ENCODE measurements at places on chromosomes 11 and 22.

DNA sequence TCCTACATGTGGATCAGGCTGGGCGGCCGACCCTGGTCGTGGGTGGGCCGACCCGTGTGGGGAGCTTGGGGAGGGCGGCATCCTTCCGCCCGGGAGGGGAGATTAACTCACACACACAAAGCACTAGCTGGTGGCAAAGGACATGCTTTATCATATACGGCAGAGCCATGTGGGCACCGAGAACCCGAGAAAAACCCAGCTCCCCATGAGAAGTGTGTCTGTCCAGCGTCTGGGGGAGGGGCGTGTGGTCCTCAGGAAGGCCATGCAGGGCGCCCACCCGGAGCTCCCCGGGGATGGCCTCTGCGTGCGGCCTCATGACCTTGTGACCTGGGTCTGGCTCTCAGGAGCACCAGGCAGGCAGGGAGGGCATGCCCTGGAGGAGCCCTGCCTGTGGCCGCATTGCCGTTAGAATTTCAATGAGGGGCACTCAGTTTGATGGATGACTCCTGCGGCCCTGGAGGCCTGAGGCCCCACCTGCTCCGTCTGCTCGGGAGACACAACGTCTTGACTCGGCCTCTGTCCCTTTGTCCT, 39.4 kb upstream of the TOLLIP start:
- no peak for DNase-seq

DNA sequence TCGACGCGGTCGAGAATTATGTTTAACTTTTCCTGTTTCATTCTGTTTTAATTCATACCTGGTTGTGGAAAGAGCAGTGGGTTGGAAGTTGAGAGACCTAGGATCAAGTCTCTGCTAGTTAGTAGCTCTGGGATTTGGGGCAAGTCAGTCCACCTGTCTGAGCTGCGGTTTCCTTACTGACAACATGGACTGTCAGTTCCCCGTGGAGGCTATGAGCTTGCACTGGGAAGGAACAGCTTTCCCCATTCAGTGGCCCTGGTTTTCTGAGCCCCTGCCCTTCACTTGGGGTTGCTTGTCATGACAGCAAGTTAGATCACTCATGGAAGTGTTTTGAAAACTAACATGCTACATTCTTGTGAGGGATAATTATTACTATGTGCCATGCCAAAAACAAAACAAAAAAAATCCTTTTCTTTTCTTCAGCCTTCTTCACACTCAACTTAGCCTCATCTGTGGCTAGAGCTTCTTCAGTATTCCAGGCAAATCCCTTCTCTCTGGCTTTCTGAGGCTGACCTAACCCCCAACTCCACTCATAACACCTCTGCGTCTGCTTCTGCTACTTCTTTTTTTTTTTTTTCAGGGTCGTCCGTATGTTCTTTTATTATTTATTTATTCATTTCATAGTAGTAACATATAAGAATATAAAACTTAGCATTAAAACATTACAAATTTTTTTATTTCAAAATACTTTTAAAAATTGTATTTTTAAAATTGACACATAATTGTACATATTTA, 43.0 kb upstream of the ZBED5 start:
- DNase-seq, result no peak

- DNase-seq, result no peak
Measured at GRCh38 chr22:21796863-21797262, 61.3 kb upstream of the YPEL1 start.

DNA sequence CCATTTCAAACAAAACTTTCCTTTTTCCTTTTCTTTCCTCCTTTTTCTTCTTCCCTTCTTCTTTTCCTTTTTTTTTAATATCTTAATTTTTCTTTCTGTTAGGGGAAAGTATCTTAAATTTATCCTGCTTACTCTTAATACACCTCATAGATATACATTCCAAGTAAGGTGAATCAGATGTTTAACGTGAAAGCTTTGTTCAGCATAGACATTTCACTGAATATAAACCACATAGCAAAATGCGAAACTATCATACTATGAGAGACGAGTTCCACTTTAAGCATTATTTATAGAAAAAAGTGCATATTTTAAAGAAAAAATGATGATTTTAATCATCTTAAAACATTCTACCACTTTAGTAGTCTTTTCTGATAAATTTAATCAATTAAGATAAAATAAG, 137.8 kb upstream of the MTMR2 start:
- no peak for DNase-seq

DNA sequence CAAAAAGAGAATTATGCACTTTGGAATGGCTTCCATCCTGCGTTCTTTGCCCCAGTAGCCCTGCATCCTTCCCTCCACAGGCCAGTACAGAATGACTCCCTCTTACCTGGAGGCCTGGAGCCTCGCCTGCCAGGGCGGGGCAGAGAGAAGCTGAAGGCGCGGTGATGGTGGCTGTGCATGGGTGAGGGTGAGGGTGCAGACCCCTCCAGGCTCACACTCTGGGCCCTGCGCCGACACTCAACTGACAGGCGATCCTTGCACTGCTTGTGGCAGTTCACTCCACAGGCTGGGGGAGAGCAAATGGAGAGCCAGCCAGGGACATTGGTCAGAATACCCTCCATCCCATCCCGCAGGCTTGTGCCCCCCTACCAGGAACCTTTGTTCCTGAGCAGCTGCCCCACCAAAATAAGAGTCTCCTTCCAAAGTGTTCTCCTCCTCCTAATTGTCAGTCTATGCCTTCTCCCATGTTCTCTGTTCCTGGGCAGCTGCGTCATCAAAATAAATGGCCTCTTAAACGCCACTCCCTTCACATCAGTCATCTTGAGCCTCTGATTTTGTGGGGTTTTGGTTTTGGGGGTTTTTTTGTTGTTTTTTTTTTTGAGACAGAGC, 5.9 kb upstream of the NRXN2 start:
- no peak for DNase-seq

GRCh38 chr11:33539751-33540150, 160.9 kb downstream of the C11orf91 start:
- no peak for DNase-seq

GRCh38 chr11:131592152-131592551, 221.7 kb downstream of the NTM start:
- no peak for DNase-seq

GRCh38 chr22:26502688-26503561, 9.3 kb downstream of the TFIP11 start:
- no peak for DNase-seq

GRCh38 chr11:121485216-121485615, 32.4 kb upstream of the SORL1-AS1 start:
- no peak for DNase-seq

GRCh38 chr11:118448294-118448693, 12.0 kb downstream of the KMT2A start:
- DNase-seq, result no peak

GRCh38 chr11:77127920-77128691, at the start of gene MYO7A:
Gene MYO7A, plus strand, starts transcription at chr11:77128246. Its CDS starts 2,389 bp downstream, at chr11:77130635.
- no peak for DNase-seq

DNA sequence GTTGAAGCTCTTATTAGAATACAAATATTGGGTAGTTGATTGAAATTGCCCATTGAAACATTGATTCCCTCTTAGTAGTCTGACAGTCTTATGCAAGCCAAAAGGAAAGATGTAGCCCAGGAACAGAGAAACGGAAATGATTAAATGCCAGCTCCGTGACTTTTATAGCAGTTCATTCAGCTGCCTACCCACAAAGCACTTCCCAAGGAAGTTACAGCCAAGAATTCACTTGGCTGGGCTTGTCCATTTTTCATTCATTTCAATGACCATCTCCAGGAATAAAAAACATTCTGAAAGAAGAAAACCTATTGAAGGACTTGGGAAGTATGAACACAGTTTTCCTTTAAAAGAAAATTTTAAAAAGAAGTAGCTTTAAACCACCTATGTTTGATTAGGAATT, 62.0 kb downstream of the NCAM1 start:
- DNase-seq, result no peak

DNA sequence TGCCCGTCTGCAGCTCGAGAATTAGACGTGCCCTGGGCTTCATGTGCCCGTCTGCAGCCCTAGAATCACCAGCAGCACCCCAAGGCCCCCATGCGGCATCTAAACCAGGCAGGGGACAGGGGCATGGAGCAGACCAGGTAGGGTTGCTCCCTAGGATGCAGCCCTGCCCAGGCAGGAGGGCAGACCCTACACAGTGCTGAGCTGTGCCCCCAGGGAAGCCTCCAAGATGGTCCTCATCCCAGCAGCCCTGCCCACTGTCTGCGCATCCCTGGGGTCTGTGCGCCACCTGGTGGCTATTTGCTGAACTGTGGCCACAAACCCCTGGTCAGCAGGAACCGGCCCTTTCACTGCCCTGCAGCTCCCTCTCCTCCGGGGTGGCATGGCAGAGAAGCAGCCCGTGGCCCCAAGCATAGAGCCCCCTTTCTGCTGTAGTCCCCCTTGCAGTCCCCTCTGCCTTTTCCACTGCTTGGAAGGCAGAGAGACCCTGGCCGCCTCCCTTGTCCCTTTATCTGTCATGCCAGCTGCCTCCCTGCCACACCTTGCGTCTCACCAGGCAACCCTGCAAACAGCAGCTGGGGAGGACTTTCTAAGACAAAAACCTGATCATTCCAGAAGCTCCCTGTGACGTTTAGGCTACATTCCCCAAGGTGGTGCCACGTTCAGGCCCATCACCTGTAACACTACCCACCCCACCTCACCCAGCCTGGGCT, 86.6 kb downstream of the KCNQ1 start:
- DNase-seq, result peak; percentile 28

- no peak for DNase-seq
Measured at GRCh38 chr11:74725701-74726100, 5.5 kb downstream of the CHRDL2 start.

DNA sequence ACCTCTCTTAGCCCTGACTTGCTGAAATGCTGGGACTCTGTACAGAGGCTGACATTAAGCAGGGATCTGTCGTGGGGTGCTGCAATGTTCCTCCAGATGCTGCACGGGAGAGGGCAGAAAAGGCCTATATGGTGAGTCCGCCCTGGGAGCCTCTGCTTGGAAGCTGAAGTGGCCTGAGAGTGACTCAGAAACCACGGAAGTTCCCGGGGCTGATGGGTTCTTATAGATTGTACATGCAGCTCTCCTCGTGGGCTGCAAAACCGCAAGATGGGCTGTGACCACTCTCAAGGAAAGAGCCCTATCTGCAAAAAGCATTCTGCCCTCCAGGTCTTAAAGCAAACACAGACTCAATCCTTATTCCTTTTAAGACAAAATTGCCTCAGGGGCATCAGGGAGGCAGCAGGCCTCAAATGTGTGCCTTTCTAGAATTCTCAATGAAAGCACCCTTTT, 5.8 kb upstream of the SLC43A3 start:
- peak; percentile 71 for DNase-seq

GRCh38 chr11:88631497-88631896, 294.0 kb upstream of the CTSC start:
- DNase-seq, result no peak

GRCh38 chr11:14212986-14213385, 146.0 kb downstream of the RRAS2 start:
- DNase-seq, result no peak

DNA sequence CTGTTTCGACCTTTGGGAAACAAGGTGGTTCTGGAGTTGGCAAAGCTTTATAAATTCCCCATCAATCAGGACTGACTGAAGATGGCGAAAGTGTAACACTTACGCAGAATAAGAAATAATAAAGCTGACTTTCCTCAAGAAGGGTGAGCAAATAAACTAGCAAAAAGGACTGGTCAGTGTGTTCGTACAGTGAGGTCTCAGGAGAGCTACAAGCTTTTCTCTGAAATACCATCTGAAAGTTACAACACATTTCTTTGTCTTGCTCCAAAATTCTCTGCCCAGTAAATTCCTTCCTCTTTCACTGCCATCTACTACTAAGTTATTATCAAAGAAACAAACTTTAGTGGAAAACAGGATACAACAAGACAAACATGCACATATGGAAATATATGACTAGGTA, 13.4 kb downstream of the PITPNB start:
- DNase-seq, result no peak

GRCh38 chr11:108307751-108308150, 84.9 kb downstream of the ATM start:
- no peak for DNase-seq

Measured in HS-5 (cell line).